Esophagus muscularis mucosa (tissue), 4 donors: ENCODE measurements at places on chromosomes 11 and 22. TPM values are rescaled to one million over a fixed set of nuclear protein-coding genes. Genes with fewer than 3 reads are reported as not detected.

OOSP2 gene
- not detected for total RNA-seq

OR51B2 gene
- not detected for total RNA-seq

PRODH gene
- 2.0 TPM for total RNA-seq

PGA5 gene
- not detected for total RNA-seq

ADM2 gene
- total RNA-seq = not detected

TTC38 gene
- 32.2 TPM for total RNA-seq

DNA sequence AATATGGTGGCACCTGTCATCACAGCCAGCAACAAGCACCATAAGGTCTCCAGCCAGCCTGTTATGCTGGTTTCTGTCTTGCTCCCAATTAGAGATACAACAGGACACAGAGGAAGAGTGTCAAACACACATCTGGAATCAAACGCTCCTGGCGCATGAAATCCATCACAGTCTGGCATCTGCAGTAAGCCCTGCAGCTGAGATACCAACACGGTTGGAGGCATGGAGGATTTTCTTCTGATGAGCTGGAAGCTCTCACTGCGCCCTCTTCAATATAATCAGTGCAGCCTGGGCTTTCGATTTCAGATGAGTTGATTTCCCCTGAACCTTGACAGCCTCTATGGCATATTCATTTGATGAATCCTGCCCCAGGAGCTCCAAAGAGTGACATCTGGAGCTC, 27.8 kb upstream of the CARS1 start:
- no peak for DNase-seq

GRCh38 chr11:118882491-118882890, 1.2 kb upstream of the CXCR5 start:
- no peak for DNase-seq

- DNase-seq = no peak
These were observed 43.9 kb downstream of the PDE2A start for GRCh38 chr11:72630104-72630852.

GRCh38 chr11:86918496-86918895, 36.7 kb downstream of the FZD4 start:
- no peak for DNase-seq
